SJSA1 (cell line): ENCODE measurements at places on chromosomes 11 and 22. TPM values are rescaled to one million over a fixed set of nuclear protein-coding genes. Genes with fewer than 3 reads are reported as not detected.

DNA sequence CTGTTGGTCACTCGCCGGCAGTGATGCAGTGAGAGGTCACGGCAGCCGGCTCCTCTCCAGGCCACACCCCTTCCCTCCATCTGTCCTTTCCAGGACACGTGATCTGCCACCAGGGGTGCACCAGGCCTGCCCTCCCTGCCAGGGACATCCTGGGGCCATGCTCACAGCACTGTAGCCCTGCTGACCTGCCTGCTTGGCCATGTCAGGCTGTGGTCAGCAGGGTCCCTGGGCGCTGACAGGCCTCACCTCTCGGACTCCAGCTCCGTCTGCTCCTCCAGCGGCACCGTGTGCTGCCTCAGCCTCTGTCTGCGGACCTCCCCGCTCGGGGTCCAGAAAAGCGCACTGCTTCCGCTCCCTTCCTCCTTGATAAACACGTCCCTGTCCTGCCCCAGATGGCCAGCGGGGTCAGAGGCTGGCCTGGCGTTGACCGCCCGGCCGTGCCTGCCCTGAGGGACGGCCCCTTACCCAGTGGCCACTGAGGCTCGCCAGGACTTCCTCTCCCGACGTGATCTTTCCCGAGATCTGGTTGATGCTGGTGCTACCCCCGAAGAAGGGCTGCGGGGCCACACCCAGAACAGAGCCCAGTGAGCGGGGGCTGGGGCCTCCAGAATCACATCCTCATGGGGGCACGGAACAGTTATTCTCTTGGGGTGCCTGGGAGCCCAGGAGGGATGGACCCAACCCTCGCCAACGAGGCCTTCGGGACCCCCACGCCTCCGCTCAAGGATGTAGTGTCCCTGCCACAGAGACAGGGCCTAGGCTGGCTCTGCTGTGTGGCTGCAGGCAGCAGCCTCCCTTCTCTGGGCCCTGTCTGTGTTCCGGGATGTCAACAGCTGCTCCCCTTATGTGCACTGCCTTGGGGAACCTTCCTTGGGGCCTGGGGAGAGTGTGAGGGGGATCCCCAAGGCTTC, 36.3 kb upstream of the CARS1 start:
- no peak for DNase-seq

DNA sequence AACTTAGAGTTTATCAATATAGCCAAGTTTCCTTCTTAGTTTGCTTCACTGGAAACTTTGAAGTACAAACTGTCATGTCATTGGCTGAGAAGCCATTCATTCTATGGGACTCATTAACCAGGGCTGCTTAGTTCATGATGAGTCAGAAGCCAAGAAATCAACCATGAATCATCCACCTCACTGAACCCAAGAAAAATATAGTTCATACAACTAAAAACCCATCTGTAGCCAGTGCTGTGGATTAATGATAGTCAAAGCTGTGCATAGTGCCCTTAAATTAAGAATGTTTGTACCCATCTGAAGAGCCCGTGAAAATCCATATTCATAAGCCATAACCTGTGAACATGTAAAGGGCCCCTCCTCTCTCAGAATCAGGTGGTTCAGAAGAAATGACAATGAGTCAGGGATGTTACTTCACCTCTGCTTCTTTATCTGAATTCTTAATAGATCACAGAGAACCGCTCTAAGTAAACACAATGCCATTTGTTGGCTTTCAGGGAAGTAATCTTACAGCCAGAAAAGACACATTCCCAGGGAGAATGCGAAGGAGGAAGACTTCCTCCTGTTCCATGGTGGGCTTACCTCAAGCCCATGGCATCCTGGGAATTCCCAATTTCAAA, 25.4 kb downstream of the MMP20 start:
- peak; percentile 49 for DNase-seq

The KRTAP5-11 gene
- not detected in 2 replicates for total RNA-seq

The LDLRAD3 gene
- total RNA-seq, result 4.1 and 5.8 TPM in 2 replicates

The GRAMD1B gene
- 2.2 and 6.8 TPM in 2 replicates for total RNA-seq

The CLTCL1 gene
- 7.3 and 17.1 TPM in 2 replicates for total RNA-seq

GRCh38 chr11:17579451-17579850, 32.4 kb downstream of the OTOG start:
- DNase-seq, result peak; percentile 40

GRCh38 chr22:48906216-48906835, 921.3 kb downstream of the BRD1 start:
- no peak for DNase-seq

GRCh38 chr11:10778217-10778970, 27.3 kb downstream of the CTR9 start:
- no peak for DNase-seq

GRCh38 chr11:125720781-125721180, 25.3 kb upstream of the PATE1 start:
- no peak for DNase-seq

The DKK3 gene
- 572 and 807 TPM in 2 replicates for total RNA-seq

The ATG16L2 gene
- 3.2 and 7.8 TPM in 2 replicates for total RNA-seq

- no peak for DNase-seq
Measured at GRCh38 chr22:37626556-37627075, 12.9 kb upstream of the SH3BP1 start.

GRCh38 chr11:118886681-118887111, 3.0 kb downstream of the CXCR5 start:
- DNase-seq, result no peak

DNA sequence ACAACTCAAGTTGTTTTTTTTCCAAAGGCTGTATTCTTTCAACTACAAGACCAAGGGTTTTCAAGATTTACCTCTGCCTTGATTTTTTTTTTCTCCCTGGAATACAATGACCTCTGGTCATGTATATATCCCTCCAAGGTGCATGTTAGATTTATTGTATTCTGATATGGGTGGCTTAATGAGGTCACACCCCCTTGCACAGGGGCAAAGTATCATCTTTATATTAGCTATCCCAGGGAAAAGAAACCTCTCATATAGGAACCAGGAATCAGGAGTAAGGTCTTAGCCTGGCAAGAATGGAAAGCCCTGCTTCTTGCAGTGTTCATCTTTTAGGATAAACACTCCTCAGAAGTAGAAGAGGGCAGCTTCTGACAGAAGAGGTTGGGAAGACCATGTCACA, 516.9 kb upstream of the TENM4 start:
- no peak for DNase-seq

DNA sequence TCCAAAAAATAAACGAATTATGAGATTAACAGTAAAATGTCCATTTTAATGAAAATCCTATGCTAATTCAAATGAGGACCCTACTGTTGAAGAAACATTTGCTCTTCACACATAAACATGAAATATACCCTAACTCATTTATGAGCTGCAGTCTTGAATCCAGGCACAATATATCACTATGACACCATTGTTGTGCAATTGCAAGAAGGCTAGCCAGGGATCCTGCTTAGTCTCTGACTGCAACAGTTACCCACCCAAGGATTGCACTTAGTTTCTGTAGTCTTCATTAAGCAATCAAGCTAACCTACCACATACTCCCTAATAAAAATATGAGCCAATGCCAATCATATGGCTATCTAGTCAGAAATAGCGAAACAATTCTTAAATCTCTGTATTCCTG, 981.0 kb upstream of the FAT3 start:
- no peak for DNase-seq

The RASL10A gene
- not detected in 2 replicates for total RNA-seq

DNA sequence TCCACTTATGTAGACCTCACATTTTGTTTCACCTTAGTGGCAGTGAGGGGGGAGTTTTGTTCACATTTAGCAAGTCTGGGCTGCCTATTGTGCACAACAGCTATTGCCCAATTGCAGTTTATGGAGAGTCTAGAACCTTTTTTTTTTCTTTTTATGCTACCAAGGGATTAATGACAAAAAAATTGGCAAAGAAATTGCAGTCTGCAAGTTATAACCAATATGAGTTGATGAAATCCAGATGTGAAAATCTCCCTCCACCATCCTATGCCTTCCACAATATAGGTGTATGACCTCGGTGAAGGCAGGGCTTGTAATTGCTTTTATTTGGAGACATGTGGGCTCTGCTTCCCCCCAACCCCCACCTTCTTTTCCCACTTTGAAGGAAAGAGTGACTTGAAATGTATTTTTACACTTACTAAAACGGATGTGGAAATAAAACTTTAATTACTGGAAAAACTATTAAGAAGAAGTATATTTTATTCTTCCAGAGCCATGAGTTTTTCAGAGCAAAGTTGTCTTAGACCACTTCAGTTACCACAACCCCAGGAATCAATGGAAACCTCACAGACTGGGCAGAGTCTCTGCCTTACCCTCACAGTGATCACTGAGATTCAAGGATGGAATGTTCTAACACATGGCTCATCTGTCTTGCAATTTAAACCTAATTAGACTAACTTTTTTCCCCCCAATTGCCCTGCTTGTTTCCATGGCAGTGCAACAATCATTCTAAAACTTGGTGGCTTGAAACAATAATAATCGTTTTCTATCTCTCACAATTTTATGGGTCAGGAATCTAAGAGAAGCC, 120.8 kb upstream of the SLC5A12 start:
- no peak for DNase-seq

- no peak for DNase-seq
Measured at GRCh38 chr11:61092280-61092766, 10.0 kb upstream of the CD5 start.

The C22orf31 gene
- not detected in 2 replicates for total RNA-seq

DNA sequence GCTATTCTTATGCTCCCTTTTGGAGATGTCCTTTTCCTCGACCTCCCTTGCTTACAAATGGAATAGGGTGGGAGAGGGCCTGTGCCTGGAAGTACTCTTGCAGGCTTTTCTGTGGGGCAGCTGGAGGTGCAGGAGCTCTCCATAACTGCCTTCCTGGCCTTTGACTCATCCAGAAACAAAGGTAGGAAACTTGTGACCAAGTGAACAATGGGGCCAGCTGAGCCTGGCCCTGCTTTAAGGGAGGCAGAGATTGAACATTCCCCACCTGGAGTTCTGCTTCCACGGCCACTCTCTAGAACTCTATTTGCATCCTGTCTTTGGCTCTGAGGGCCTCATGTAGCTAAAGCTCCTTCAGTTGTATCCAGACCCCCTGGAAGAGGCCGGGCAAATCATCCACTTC, 5.1 kb upstream of the LYVE1 start:
- DNase-seq, result no peak

The PHF21B gene
- 1.3 TPM in 1 of 2 replicates, not detected in the other for total RNA-seq

The MS4A1 gene
- not detected in 2 replicates for total RNA-seq

DNA sequence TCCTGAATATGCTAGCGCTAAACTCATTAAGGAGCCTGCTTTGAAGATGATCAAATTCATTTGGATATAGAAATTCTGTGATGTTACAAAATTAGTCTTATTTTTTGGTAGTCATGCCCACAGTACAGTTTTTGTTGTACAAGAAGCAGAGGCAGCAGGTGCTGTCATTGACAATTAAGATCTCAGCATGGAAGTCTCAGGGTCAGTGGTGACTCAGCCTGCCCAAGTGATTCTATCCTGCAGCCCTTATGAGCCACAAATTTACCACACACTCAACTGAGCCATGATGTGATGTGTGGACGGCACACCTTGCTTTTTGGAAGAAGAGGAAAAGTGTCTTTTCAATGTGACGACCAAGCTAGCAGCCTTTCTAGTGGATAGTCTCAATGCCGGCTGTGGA, 153.6 kb upstream of the SORL1-AS1 start:
- no peak for DNase-seq

GRCh38 chr11:1561266-1561665, 10.8 kb downstream of the DUSP8 start:
- no peak for DNase-seq

DNA sequence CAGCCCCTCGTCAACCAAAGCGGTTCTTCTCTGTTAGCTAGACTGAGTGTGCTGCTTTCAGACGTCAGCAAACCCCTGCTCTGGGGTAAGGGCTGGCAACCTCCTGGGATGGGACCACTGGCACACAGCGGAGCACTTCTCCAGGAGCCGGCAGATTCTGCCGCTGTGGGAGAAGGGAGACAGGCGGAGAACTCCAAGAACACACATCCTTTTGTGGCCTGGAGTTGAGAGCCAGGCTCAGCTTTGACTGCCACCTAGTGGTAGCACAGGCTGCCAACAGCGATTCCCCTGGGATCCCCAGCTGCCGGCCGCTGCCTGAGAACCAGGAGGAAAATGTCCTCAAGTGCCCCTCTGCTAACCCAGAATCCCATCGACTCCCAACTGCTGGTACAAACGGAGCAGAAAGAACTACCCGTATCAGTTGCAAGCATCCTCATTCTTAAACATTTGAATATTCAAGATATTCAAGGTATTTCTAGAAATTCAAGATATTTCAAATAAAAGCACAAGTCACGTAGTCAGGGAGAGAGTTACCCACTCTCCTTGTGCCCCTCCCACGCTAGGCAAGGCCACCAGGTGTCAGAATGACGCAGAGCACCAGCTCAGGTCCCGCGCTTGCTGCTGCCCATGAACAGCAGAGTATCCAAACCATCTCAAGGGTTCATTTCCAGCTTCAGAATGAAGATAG, 4.9 kb downstream of the LTO1 start:
- DNase-seq, result peak; percentile 89

DNA sequence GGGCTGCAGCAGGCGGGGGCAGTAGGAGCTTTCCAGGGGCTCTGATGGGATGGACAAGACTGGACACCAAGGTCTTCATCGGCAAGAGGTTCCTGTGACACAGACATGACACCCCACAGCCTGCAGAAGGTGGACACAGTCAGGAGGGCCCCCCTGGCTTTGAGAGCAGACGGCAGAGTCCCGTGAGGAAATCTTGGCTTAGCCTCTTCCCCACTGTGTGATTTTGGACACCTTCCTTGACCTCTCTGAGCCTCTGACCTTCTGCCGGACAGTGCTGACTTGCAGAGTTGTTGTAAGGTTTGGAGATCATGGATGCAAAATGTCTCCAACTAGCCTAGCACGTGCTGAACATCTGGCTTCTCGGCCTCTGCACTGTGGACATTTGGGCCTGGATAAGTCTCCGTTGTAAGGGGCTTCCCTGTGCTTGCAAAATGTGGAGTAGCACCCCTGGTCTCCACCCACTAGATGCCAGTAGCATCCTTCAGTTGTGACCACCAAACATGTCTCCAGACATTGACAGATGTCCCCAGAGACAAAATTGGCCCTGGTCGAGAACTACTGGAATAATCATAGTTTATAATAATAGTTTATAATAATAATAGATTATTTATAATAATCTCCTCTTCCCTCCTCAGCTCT, 54.6 kb downstream of the MCM5 start:
- no peak for DNase-seq

GRCh38 chr22:49853981-49854831, 562 bp downstream of the ZBED4 start:
- DNase-seq, result peak; percentile 45

The CBLIF gene
- total RNA-seq, result not detected in 2 replicates

The FAM181B gene
- total RNA-seq, result 0.21 and 1.2 TPM in 2 replicates

DNA sequence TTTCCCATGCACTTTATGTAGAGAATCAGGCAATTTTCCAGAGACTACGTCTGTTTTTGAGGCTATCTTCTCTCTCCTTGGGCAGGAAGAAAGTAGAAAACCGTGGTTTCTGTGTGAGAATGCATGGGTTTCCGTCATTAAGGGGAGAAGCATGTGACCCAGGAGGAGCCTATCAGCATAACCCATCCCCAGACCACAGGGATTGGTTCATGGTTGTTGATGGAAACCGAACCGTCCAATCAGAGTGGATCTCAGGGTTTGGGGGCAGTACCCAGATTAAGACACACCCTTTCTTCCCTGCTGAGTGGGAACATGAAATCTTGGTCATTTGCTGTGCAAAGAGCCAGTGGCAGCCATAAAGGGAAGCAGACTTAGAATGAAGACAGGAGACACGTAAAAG, 517.8 kb downstream of the MN1 start:
- no peak for DNase-seq
